Stimulated activated naive CD8-positive, alpha-beta T cell treated with anti-CD3 and anti-CD28 coated beads, Interleukin-15, amount 100 ng/mL, for 72 hours (primary cell): ENCODE measurements at places on chromosomes 6 and 20.

- DNase-seq: no peak
These were observed 178.0 kb downstream of the BMP7 start for GRCh38 chr20:57088436-57088835.

GRCh38 chr6:118893064-118893806 is 717 bp upstream of the ASF1A start:
- peak; percentile 72 for DNase-seq

DNA sequence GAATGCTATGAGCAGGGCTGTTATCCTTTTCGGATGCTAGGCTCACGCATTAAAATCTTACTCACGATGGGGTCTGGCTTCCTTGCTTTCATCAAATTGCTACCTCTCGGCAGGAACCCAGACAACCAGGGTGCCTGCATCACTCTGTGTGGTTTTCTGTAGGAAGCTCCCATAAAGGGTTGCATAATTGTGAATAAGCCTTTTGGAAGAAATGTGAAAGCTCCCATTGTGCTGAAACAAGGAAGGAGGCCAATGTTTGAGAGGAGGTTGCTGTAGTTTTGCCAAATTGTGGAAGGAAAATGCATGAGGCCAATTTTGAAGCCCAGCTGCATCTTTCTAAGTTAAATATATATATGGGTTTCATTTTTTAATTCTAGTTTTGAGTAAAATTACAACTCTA is 615.5 kb downstream of the C6orf118 start:
- no peak for DNase-seq

GRCh38 chr6:153162172-153162571 is 31.1 kb upstream of the RGS17 start:
- no peak for DNase-seq

DNA sequence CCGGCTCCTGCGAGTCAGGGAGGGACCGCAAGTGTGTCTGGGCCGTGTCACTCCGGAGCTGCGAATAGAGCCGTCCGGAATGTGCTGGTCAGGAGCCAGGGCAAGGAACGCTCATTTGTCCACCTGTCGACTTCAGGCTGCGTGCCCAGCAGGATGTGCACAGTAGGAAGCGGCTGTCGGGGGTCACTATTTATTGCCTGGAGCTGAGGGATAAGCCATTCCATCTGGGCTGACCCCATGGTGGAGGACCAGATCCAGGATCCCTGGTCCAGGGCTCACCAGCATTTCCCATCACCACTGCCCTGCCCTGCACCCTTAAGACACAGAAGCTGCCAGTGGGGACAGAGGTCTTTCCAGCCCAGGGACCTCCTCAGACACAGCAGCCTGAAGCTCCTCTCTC is 14.7 kb downstream of the NTSR1 start:
- no peak for DNase-seq

DNA sequence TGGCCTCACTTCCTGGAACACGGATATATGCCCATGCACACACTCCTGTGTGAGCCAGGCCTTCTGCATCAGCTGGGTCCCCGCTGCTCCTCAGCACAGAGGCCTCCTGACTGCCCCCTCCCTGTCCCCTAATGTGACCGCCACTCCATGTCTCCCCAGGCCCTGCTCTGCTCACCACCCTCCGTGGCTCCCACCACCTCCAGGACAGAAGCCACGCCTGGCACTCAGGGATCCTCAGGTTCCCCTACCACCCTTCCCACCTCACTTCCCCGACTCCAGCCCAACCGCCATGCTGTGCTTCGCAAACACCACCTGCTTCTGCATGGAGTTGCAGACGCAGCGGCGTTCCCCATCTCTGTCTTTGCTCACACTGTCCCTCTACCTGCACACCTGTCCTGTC is 4.3 kb upstream of the SRC start:
- DNase-seq: no peak

DNA sequence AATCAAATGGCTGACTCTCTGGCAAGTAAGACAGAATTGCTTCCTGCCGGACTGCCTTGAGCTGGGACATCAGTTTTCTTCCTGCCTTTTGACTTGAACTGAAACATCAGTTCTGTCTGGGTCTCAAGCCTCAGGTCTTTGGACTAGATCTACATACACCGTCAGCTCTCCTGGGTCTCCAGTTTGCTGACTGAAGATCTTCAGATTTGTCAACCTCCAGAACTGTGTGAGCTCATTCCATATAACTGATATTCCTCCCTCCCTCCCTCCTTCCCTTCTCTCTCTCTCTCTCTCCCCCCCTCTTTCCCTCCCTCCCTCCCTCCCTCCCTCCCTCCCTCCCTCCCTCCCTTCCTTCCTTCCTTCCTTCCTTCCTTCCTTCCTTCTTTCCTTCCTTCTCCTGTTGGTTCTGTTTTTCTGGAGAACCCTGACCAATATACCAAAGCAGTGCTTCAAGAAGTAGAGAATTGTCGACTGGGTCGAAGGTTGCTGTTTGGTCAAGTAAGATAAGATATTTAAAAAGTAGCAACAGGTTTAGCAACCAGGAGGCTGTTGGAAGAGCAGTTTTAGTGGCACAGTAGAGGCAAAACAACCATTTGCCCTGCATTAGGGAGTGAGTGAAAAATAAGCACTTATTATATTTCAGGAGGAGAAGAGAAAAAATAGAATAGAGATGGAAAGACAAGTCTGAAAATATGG is 33.1 kb upstream of the CMTR1 start:
- DNase-seq: no peak

GRCh38 chr20:49942942-49943341 is 6.7 kb downstream of the RNF114 start:
- DNase-seq: no peak

DNA sequence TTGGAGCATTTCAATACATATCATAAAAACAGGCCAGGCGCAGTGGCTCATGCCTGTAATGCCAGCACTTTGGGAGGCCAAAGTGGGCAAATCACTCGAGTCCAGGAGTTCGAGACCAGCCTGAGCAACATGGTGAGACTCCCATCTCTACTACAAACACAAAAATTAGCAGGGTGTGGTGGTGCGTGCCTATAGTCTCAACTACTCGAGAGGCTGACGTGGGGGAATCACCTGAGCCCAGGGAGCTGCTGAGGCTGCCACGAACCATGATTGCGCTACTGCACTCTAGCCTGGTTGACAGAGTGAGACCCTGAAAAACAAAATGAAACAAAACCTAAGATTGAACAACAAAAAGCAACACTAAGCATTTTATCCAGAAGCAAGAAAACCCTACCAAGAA is 47.2 kb downstream of the BACH2 start:
- DNase-seq: peak; percentile 75

DNA sequence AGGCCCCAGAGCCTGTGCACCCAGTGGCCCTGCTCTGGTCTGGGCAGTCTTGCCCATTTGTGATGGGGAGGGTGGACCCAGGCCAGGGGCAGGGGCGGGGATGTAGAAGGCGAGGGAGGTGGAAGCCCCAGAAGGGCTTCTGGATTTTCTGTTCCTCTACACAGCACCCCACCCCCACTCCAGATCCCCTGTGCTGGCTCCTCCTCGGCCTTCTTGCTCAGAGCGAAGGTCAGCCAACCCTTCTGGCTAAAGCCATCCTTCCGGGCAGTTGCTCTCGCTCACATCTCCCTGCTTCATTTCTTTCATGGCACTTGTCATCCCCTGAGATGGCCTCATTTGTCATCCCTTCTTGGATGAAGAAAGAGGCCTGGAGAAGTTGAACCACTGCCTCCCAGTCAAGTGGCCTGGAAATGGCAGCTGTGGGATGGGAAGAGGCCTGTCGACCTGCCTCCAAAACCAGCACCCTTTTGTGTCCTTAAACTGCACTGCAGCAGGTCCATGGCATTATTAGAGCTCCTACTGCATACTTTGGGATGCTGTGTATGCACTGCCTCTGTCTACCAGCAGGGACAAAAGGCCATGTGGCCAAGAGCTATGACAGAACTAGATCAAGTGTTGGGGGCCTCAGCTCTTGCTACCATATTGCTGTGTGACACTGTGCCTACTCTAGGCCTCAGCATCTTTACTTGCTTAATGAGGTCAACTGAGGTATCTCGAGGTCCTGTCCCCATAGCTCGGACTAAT is 19.9 kb downstream of the PEDS1 start:
- no peak for DNase-seq

GRCh38 chr6:19070520-19070919 is 683.4 kb downstream of the RNF144B start:
- DNase-seq: no peak

DNA sequence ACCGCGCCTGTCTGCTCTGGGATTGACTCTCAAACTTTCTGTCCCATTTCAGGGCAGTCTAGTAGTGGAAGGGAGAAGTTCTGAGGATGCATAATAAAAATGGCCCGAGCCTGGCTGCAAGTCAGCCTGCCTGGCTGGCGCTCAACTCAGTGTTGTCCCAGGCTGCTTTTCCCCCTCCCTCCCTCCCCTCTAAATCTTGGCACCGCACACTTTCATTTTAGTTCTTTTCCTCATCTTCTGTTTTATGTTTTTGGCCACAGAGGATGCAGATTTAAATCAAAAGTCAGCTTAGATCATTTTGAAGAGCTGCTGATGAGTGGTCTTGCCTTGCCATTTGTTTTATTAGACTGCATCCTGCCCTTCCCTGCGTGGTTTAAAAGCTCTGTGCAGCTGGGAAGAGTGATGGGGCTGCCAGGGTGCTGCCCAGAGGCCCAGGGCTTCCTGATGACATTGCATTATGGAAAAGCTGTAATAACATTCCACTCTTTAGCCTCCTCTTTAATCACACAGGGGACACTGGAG is 6.5 kb upstream of the UQCC2 start:
- no peak for DNase-seq
